ENCODE measurements at places on chromosomes 7 and 10.

DNA sequence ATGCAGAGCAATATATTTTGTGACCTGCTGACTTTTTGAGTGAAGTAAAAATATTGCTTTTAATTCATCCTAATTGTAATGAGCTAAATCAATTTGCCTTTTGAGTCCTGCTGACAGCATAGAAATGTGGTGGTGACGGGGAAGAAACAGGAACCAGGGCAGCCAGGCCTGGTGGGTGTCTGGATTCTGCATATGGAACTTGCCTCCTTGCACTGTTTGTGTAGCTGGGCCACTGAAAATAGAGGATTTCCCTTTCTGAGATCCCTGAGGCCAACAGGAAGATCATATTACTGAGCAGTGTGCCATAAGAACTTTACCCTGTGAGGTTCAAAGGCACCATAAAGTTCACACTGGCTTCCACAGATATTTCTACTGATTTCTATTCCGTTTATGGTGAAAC lies 488.4 kb upstream of the AKR1E2 start:
- no peak for DNase-seq

DNA sequence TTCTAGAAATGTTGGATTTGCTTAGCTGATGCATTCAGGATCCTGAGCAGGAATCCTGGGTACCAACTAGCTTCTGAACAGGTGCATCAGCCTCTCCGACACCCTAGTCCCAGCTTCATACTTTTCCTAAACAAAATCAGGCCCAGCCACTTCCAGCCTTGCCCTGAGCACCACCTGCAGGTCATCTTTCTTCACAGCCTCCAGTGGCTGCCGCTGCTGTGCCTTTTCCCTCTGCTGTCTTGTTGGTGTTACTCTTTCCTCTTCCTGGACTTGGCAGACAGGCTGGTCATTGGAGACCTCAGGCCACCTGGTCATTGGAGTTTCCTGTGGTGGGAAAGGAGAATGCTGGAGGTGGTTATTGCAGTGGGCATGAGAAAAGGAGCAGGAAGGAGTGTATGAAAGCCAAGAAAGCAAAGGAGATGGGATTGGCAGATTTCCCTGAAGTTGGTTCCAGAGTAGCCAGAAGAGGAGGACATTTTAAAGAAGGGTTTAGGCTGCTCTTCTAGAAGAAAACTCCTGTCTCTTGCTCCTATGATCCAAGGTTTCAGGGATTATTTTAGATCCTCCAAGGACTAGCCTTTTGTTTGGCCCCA lies 48.2 kb upstream of the NFKB2 start:
- DNase-seq = peak; percentile 69

DNA sequence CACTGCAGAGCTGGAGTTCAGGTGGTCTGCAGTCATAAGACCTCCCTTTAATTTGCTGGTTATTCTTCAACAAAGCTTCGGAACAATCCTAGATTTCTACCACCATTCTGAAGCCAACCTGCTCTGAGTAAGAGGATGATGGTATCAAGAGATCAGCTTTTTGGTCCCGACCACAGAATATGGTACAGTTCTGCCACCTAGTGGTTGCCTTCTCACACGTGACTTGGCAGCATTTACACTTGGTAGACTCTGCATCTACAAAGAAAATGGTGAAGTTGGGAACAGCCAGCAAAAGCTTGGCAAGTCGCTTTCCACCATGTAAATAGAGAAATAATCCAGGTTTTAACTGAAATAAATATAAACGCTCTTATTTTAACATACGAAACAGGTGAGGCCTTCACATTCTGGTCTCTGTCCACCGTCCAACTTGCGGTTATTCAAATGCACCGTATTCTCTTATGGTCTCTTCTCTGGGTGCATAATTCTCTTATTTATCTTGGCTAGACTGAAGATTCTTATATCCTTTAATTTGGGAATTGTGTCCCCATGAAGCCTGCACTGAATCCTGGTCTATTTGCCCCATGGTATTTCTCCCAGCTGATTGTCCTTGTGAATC lies 173.9 kb upstream of the GRM3 start:
- peak; percentile 93 for DNase-seq

DNA sequence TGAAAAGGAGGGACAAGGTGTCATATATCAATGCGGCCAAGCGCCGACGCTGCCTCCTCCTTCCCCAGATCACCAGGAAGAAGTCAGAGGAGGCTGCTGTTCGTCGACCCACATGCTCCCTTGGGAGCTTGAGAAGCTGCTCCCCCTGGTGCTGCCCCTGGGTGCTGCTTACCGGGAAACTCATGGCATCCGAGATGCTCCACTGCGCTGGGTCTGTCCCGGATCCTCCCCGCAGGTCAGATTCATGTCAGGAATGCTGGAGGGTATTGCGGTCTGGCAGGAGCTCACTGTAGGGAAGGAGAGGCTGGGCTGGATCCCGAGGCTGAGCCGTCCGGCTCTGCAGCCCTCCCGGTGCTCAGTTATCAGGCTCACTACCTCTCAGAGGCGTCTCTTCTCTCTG lies 123.7 kb upstream of the FAM20C start:
- peak; percentile 8 for DNase-seq

- DNase-seq = no peak
Observed at GRCh38 chr10:100129424-100129823, 47.8 kb upstream of the CPN1 start.

DNA sequence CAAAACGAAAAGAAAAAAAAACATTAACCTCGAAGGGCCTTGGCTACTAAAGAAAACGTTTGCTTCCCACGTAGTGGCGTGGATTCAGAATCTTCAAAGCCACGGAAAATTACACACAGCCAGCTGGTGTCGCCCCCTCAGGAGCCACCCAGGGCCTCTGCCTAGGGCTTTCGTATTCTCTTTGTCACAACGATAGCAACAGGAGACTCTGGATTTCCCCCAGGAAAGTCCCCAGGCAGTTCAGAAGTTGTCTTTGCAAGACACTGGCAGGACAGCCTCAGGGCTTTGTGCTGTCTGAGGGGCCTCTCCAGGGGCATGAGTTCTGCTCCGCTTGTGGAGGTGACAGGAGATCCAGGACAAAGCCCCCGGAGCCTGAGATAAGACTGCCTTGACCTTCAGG lies 150.2 kb upstream of the INSYN2A start:
- no peak for DNase-seq

DNA sequence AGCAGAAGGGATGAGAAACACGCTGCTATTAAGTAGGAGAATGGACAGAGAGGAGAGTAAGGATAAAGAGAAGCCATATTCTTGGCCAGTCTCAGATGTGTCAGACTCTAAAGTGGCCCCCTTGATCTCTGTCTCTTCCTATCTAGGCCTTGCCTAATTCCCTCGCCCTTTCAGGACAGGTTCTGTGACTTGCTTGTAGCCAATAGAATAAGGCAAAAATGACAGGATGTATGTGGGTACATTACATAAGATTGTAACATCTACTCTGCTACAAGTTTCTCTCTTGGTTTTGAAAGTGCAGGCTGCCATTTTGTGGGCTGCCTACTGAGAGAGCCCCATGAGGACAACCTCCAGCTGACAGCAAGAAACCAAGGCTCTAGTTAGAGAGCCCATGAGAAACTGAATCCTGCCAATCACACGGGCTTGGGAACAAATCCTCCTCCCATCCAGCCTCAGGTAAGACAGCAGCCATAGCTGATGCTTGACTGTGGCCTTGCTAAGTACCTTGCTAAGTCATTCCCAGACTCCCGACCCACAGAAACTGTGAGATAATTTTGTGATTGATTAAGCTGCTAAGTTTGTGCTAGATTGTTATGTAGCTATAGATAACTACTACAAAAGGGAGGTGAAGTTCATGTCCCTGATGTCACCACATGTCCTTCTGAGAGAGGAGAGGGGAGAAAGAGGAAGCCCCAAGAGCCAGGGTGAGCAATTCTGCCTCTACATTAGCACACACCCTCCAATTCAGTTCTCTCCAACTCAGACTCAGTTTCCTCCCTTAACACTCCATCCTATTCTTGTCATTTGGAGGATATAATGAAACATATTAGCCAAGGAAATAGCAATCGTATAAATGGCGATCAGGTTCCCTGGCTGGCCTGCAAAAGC lies 185.5 kb downstream of the SGMS1 start:
- no peak for DNase-seq

GRCh38 chr10:106540645-106541044 lies 623.9 kb downstream of the SORCS1 start:
- no peak for DNase-seq

DNA sequence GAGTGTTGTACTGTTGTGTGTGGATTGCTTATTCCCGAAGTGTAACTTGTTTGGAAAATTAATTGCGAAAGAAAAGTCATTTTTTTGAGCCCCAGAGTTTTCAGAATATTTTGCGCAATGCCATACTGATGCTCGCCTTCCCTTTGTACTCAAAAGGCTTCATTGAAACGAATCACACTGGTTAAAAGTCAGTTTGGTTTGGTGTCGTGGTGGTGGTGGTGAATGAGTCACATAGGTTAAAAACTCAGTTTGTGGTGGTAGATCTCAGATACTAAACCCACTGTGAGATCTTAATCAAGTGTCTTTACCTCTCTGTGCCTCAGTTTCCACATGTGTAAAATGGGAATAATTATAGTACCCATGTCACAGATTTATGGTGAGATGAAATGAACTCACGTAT lies 61.1 kb upstream of the IL6 start:
- DNase-seq = no peak

- no peak for DNase-seq
Observed at GRCh38 chr10:132271458-132272230, 36.1 kb downstream of the STK32C start.

GRCh38 chr10:26516540-26517101 lies 78.5 kb downstream of the APBB1IP start:
- no peak for DNase-seq

DNA sequence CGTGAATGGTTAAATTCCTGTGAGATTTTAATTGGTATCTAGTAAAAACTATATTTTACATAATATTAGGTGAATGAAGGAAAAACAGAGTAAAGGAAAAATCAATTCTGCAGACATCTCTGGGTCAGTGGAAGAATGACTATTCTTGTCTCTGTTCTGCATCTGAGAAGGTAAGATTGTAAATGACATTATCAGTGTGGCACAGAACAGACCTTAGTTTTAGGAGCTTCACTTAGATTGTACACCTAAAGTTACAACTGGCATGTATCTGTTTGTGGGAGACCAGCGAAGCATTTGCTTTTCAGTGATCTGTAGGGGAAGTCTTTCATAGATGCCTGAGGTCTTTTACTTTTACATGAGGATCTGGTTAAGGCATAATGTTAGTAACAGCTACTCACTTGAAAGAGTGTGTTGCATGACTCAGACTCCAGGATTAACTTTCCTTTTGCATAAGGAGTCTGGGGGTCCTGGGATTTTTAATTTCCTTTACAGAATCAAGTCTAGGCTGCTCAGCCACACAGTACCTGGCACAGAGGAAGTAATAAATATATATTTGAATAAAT lies 56.2 kb downstream of the JMJD1C start:
- DNase-seq = no peak

- DNase-seq = no peak
Observed at GRCh38 chr10:9268176-9268575, 1213.7 kb downstream of the GATA3 start.

Data from NCI-H82 (cell line).